ENCODE measurements at places on chromosomes 1 and 21.
A peak's percentile ranks its signal among the peaks of the same experiment; 100 is the strongest.

DNA sequence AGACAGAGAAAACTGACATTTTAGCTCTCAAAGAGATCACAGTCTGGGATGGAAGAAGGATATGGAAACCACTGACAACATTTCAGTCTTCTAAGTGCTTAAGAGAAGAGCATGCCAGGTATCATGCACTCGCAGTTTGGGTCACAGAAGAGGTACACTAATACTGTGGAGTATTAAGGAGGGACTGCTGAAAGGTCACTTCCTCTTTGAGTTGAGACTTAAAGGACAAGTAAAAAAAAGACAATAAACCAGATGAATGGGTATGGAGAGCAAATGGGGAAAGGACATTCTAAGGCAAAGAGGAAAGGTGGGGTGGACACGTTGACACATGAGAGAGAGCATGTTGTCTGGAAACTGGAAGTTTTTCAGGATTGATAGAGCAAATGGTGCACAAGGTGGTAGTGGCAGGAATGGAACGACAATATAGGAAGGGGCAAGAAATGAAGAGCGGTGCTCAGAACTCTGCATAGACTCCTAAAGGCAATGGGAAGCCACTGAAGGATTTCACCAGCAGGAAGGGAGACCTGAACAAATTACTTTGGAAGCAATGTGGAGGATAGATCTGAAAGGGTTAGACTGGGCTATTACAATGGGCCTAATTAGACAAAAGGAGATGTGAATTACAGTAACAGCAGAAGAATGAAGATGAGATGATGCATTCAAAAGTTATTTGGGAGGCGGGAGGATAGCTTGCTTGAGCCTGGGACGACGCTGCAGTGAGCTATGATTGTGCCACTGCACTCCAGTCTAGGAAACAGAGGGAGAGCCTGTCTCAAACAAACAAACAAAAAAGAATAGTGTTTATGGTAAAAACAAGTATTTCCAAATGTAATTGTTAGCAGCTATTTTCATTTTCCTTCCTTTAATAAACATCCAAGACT, 11.1 kb downstream of the DIPK1A start:
- no peak for DNase-seq

GRCh38 chr21:23541571-23541970, 2065.7 kb downstream of the MRPL39 start:
- DNase-seq: no peak

DNA sequence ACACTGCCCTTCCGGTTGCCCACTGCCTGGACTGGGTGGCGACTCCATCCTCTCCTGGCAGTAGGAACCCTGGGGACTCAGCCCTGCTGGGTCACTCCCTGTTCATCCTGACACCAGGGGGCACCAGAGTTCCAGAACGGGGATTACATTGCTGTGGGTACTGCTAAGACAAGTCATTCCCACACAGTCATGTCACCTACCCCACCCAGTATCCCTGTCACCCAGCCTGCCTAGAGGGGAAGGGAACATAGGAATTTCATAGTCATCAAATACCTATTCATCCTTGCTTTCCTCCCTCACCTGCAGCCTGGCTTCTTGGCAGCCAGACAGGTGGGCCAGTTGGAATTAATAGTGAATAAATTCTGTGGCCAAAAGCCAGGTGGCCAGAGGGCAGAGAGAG, 9.8 kb upstream of the SFN start:
- peak; percentile 45 for DNase-seq

DNA sequence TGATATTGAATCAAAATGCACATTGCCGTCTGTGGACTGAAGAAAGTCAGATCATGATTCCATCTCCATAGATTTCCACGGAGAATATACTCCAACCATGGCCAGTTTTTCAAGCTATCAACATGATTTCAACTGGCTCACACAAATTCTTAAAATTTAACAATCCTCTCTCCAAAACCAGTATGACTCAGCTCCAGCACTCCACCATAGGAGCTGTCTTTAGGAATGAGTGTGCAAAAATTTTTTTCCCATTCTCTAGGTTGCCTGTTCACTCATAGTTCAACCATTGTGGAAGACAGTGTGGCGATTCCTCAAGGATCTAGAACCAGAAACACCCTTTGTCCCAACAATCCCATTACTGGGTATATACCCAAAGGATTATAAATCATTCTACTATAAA, 40.8 kb downstream of the RGL1 start:
- no peak for DNase-seq

GRCh38 chr21:43290421-43291346, 121.9 kb downstream of the CRYAA start:
- DNase-seq: no peak

GRCh38 chr1:85957760-85958159, 198.8 kb downstream of the COL24A1 start:
- DNase-seq: no peak

GRCh38 chr1:31373897-31374486, 1.1 kb upstream of the FABP3 start:
- no peak for DNase-seq

DNA sequence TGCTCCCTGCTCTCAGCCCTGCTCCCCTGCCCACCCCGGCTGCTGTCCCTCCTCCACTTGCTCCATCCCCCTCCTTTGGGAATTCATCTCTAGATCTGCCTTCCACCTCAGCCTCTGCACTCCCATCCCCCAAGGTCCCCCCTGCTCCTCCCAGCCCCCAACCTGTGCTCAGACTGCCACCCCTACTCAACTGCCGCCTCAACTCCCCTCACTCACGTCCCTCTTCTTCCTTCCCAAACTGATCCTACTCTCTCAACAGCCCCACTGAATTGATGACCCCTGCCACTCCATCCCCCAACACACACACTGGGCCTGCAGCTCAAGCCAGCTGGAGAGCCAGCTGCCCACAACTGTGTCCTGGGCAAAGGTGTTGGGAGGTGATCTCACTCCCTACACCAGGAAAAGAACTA, 15.8 kb upstream of the ETV3L start:
- DNase-seq: no peak

All from T-helper 2 cell (primary cell).